ENCODE measurements at places on chromosomes 13 and 19.

GRCh38 chr19:35340431-35340830, 7.3 kb upstream of the FFAR1 start:
- no peak for DNase-seq

- no peak for DNase-seq
Measured at GRCh38 chr19:647566-648284, 8.0 kb downstream of the FGF22 start.

- DNase-seq: no peak
Measured at GRCh38 chr13:91270031-91270430, 77.5 kb upstream of the MIR17HG start.

DNA sequence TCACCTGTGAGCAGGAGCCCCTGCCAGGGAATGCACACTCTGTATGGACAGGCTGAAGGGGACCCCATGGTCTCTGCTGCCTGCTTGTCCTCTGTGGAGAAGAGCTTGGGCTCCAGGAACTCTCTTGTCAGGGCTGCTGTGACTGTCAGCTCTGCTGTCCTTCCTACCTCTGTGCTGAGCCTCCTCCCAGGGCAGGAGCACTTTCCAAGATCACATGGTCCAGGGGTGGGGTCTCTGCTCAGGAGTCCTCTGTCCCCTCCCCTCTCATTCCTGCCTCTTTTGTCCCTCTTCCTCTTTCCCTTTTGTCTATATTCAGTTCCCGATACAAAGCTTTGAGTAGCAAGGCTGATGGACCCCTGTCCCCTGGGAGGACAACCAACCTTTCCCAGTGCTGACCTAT, at the start of gene CEACAM7:
TSS of gene CEACAM7 (minus strand) at position 173 of the 400 bp plus-strand sequence. CDS start at position 68, 105 bp downstream.
- no peak for DNase-seq

DNA sequence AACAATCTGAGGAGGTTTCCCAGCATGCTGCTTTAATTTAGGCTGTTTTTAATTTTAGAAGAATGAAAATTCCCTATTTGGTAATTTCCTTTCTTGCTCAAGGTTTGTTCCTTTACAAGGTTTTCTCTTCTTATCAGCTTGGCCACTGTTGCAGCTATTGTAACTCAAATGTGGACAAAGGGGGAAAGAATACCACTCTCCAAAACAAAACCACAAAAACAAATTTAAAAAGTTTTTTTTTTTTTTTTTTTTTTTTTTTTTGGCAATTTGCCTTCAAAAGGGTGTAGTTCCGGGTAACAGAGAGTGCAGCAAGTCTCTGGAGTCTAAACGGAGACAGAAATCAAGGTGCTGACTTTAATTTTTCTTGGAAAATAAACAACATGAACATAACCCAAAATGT, 306.4 kb upstream of the ARGLU1 start:
- DNase-seq: no peak
